ENCODE measurements at places on chromosomes 12 and 14.

DNA sequence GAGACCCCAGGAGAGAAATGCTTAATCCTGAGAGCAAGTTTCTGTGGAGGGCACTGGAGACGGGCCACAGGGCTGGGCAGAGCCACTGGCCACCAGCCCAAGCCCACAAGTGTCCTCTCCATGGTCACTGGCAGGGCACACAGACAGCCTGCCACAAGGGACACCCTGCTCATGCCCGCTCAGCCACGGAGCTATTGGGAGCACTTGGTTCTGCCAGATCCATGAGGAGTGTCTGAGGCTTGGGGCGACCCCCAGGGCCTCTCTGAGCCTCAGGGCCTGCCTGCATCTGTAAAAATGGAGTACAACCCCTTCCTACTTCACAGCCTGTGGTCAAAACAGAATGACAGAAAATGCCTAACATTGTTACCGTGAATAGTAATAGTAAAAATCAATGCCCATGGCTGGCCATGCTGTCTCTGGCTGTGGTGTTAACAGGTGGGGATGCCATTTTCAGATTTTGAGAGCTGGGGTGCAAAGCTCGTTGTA is 3.2 kb downstream of the PGF start:
- DNase-seq, result no peak

DNA sequence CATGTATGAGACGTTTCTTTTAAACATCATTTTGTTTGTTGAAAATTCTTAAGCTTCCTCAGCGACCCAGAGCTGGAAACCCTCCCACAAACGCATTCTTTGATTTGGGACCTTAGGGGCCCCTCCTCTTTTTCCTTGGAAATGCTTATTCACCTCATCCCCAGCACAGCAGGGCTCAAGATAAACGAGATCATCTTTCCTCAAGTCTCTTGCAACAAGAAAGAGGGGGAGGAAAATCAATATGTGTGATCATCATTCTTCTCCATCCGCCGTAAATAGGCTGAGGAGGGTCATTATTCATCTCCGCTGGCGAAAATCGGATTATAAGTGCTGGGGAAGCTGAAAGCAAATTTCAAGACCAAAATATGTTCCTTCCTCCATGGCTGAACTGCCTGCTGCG is 1415.2 kb downstream of the AACS start:
- no peak for DNase-seq

DNA sequence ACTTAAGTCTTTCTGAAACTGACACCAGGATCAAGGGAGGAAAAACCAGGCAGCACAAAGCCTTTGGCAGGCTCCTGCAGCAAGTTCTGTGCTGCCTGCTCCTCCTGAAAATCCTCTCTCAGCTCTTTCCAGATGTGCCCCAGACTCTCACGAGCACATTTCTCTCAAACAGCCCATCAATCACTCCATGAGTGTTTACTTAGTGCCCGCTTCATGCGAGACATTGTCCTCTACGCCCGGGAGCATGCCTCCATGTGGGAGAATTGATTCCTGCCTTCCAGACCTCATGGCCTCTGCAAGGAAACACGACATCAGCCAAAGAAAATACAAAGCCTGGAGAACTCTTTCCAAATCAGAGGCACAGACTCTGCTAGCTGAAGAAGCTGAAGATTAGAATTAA is 46.5 kb upstream of the TSPAN11 start:
- DNase-seq, result no peak

GRCh38 chr14:50953502-50953901 is 9.2 kb upstream of the PYGL start:
- no peak for DNase-seq

DNA sequence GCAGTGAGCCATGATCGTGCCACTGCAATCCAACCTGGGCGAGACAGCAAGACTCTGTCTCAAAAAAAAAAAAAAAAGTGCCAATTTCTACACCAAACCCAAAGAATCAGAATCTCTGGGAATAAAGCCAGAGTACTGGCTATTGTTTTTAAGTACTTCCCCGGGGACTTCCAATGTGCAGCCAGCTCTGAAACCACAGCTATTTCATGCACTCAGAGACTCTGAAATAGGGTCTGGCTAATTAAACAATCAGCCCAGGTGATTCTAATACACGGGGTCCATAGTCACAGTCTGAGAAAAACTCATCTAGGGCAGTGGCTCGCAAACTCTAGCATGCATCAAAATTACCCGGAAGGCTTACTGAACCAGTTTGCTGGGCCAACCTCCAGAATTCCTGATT is 56.3 kb downstream of the SIX6 start:
- no peak for DNase-seq

DNA sequence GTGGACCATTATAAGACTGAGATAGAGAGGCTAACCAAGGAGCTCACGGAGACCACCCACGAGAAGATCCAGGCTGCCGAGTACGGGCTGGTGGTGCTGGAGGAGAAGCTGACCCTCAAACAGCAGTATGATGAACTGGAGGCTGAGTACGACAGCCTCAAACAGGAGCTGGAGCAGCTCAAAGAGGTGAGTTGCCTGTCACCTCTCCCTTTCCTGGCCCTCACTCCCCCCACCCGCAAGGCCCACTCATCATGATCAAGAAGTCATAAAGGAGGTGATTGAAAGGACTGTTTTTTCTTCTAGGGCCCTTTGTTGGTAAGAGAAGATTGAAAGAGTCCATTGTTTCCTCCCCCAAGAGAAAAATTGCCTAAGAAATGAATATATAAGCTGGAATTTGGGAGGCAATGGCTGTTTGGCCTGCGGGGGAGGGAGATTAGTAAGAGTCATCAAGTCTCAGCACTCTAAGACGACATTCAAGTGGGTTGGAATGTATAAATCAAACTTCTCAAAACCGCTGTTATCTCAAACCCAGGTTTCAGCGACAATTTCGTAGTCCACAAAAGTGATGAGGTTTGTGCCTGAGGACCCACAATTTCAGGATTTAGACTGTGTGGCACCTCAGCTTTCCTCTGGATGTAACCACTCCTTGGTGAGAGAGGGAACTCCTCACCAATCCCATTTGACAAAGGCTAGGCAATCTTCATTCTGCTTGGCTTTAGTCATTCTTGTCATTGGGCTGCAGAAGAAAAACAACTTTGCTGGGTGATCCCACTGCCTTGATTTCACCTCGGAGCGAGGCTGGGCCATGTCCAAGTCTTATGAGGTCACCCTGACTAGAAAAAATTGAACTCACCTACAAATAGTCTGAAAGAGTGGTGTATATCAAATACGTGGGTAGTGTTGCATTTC is 966 bp downstream of the BICD1 start:
- peak; percentile 44 for DNase-seq

DNA sequence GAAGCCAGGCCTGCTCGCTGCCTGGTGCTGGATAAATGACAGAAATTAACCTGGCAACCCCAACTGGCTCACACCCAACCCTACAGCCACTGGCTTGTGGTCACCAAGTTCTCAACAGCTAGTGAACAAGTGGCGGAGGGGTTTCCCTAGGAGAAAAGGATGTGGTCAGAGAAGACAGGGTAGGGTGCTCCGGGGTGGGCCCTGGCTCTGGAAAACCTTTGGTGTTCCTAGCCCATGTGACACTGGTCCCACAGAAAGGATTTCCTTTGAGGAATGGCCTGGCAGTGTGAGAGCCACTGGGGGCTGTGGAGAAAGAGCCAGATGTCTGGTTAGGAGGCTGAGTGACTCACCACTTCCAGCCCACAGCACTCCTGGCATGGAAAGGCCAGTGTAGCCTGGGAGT is 8.7 kb downstream of the SYNE3 start:
- no peak for DNase-seq

DNA sequence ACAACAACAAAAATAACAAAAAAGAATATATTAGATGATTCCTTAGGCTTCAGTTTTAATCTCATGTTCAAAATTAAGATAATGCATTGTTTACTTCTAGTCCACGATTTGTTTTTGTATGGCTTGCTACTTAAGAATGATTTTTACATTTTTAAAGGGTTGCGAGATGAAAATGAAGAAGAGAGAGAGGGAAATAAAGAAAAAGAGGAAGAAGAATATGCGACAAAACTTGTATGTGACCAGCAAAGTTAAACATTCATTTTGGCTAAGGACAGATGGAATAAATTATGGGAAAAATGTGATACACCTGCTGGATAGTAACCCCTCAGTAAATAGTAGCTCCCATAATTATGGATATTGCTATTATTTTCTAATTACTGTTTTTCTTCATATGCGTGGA is 1.2 kb upstream of the GIT2 start:
- DNase-seq, result no peak

DNA sequence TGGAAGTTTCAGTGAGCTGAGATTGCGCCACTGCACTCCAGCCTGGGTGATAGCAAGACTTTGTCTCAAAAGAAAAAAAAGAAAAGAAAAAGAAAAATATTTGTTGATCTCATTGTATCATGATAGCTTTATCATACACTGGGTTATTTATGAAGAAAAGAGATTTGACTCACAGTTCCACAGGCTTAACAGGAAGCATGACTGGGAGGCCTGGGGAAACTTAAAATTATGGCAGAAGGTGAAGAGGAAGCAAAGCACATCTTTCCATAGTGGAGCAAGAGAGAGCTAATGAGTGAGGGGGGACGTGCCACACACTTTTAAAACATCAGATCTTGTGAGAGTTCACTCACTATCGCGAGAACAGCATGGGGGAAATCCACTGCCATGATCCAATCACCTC is 72.7 kb upstream of the FUT8 start:
- DNase-seq, result no peak

DNA sequence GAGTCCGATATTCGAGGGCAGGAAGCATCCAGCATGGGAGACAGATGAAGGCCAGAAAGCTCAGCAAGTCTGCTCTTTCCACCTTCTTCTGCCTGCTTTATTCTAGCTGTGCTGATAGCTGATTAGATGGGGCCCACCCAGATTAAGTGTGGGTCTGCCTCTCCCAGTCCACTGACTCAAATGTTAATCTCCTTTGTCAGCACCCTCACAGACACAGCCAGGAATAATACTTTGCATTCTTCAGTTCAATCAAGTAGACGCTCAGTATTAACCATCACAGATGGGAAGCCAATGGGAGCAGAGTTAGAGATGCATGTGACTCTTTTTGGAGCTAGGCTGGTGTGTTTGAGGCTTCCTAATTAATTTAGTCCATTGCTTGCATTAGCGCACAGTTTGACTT is 17.0 kb downstream of the C12orf75 start:
- no peak for DNase-seq

DNA sequence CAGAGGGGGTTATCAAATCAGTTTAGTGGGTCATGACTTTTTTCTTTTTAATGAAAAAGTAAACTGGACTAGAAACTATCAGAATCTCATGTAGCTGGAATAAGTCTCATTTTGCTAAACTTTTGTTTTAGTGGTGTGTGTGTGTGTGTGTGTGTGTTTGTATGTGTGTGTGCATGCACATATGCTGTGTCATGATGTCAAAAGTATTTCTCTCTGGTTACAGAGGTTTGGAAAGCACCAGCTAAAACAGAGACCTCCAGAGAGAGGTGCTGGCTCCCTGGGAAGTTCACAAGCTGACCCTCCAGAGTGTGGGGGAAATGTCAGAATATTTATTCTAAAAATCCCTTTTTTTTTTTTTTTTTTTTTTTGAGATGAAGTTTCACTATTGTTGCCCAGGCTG is 114.7 kb downstream of the LGMN start:
- DNase-seq, result no peak

GRCh38 chr14:67735336-67736147 is 33.9 kb downstream of the RDH12 start:
- DNase-seq, result no peak

GRCh38 chr12:75658286-75658685 is 146.9 kb upstream of the KRR1 start:
- no peak for DNase-seq

DNA sequence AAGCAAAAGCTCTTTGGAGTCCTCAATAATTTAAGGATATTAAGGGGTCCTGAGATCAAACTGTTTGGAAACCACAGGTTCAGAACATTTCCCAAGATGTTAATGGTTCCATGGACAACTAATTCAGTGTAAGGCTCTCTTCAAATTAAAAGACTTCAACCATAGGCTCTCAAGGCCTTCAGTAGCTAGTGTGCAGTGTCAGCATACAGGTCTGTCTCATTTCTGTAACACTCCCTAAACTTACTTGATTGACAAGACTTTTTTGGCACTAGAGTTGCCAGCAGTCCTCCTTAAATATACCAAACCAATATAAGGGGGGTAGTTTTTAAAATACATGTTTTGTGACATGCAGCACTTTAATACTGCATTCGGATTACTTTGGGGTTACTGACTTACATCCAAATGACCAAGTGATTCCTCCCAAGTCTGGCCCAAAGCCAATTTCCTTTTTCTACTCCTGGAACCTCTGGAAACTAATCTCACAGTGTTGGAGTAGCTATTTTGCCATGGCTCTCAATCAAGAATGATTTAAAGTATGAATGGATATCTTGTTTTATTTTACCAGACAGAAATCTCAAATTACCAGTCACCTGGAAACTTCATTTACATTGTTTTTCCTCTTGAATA is 22.7 kb downstream of the CSRP2 start:
- no peak for DNase-seq

DNA sequence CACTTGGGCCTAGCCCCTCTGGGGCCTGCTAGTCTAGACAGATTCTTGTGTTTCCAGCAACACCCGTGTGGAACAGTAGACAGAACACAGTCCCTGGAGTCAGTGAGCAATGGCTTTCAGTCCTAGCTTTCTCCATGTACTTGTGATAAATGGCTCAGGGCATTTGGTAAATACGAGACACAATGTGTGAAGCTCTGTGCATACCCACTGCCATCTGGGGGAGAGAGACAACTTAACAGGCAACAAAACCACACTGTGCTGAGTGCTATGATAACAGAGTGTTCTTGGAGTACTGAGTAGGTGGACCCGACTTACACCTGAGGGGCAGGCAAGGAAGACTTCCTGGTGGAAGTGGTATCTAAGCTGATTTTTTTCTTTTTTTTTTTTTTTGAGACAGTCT is 86.3 kb upstream of the TBX3 start:
- DNase-seq, result no peak

DNA sequence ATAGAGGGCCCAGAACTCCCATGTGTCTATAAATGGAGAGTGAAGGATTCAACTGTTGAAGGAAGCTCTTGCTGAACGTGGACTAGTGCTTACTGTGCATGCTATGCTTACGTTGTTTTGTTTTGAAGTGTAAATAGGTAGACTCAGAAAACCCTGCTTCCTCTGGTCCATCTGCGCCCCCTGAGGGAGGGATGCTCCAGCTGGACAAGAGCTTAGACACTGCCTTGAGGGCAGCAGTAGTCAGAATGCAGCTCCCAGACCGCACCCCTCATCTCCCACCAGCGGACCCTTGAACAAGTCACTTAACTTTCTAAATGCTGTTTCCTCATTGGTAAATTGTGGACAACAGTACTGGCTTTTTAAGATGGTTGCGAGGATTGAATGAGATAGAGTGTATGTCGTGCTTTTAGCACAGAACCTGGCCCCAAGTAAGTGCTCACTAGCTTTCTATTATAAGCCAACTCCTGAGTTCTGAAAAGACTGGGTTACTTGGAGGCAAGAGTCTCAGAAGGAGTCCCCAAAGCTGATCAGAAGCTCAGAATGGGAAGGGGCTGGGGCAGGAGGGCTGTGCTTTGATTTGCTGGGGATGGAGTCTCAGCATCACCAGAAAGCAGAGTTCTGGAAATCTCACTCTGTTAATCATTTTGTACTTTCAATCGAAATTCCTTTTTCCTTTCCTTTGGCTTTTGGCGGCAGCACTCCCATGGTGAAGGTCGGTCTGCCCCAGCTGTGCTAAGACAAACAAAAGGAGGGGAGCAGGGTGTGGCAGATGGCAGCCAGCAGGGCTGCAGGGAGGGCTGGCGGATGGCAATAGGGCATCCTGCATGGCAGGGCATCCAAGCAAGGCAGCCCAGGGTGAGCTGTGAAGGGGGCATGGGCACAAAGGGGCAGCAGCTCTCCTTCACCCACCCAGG is 15.6 kb downstream of the AGAP2 start:
- DNase-seq, result no peak

All from stimulated activated CD4-positive, alpha-beta T cell treated with anti-CD3 and anti-CD28 coated beads, Interleukin-4, amount 100 ng/mL, for 1 hour (primary cell).